ENCODE measurements at places on chromosomes 2 and 18.

DNA sequence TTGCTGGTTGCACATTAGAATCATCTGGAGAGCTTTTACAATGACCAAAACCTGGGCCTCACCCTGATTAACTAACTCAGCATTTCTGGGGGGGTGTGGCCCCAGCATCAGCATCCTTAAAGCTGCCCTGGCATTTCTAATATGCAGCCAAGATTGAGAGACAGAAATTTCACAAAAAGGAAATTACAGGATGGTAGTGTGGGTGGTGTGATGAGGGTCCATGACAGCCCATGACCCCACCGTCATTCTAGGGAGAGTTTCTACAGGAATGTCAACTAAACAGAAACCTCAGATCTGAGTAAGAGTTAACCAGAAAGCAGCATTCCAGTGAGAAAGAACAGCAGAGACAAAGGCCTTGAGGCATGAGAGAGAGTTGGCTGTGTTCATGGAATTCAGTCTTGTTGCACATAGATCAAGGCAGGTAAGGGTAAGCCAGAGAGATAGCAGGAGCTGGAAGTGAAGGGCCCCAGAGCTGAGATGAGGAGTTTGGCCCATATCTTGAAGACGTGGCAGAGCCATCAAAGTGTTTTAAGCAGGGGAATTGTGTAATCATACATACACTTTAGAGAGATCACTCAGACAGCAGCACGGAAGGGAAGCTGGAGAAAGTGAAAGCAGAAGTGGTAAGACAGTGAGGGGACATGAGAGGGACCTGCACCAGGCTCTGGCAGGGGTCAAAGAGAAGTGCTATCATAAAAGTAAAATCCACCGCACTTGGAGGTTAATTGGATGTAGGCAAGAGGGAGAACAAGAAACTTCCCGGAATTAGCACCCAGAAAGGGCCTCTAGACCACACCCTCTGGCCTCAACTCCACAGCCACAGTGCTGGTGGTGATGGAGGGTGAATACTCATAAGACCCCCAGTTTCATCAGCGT, 7.8 kb upstream of the TRABD2A start:
- peak; percentile 79 for DNase-seq

DNA sequence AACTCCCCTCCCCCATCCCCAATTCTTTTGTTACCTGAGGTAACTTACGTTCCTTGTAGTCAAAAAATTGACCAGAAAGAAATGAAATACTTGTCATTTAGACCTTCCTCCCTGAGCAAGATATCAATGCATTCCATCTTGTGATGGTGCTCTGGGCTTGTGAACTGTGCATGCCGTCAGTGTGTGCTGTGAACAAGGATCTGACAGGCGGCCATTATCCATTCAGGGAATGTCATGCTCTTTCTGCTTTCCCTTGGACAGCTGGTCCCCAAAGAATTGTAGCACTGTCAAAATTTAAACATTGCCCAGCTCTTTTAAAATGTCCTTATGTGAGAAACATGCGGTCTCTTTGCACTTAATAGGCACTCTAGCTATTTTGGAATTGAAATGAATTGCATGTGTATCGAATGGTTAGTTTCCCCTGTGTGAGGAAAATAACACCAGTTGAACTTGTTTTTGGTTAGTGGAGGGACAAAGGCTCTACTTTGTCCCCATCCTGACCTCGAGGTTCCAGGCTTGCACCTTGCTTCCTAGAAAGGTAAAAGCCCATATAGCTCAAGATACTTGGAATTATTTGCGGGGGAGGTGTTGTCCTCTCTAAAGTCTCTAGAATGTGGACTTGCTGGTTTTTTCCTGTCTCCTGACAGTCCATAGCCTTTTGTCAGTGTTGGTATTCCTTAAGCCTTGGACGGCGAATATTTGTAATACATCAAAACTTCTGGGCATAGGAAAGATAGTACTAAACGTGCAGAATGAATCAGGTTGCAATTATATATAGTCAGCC, 350.9 kb downstream of the NUP35 start:
- no peak for DNase-seq

DNA sequence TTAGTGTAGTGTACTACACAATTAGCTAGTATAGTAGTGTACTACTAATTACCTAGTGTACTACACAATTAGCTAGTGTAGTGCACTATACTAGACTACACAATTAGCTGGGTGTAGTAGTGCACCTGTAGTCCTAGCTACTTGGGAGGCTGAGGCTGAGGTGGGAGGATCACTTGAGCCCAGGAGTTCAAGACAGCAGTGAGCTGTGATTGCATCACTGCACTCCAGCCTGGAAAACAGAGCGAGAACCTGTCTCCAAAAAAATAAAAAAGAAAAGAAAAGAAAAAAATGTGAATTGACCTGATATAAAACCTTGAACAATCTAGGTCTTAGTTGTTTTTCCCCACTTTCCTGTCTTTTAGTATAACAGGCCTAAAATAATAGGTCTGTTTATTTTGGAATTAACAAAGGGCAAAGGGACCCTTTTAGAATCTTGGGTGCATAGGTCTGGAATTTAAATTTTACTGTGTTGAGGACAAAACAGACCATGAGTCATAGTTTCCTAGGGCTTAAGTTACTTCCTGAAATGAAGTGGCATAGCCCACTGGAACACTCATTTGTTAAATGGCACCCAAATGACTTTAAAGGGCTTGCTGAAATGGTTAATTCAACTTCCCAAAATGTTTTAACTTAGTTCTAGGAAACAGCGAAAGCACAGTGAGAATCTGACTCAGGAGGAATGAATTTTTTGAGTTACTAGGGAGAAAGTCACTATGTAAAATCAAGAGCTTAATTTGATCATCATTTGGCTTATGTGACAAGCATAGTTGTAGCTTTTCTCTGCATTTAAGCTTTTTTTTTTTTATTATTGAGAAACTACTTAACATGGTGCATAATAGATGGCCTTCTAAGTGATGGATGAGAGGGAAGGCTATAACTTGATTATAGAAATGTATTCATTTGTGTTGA, 50.7 kb upstream of the ARL5A start:
- peak; percentile 19 for DNase-seq

- DNase-seq: peak; percentile 57
Measured at GRCh38 chr18:36419900-36420531, 122.5 kb downstream of the FHOD3 start.

DNA sequence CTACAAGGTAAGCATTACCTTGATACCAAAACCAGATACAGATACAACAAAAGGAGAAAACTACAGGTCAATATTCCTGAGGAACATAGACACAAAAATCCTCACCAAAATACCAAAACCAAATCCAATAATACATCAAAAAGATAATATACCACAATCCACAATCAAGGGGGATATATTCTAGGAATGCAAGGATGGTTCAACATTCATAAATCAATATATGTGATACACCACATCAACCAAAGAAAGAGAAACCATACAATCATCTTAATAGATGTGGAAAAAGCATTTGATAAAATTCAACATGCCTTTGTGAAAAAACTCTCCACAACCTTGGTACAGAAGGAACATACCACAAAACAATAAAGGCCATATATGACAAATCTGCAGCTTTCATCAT, 28.4 kb downstream of the DNAH7 start:
- DNase-seq: no peak

- peak; percentile 81 for DNase-seq
Measured at GRCh38 chr2:152504618-152505017, 169.6 kb downstream of the FMNL2 start.

GRCh38 chr2:42566025-42566424, 2.4 kb upstream of the MTA3 start:
- no peak for DNase-seq

GRCh38 chr2:132824716-132825115, 154.7 kb upstream of the LYPD1 start:
- peak; percentile 72 for DNase-seq

GRCh38 chr2:144704709-144705095, 184.8 kb upstream of the ZEB2 start:
- no peak for DNase-seq

DNA sequence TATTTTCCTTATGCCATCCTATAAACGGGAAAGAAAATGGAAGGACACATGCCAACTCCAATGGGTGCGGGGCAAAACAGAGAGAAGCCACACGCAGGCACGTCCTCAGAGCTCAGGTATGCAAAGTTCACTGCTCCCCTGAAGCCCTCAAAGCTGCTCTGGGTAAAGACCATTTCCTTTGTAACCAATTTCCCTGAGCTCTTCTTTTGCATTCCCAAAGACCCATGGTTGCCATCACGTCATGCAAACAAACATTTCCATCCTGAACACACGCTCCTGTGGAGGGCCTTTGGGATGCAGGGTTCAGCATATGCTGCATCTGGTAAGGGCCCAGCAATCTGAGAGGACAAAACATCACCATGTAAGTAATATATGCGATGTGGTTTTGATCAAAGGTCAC, 69.4 kb downstream of the EMILIN2 start:
- no peak for DNase-seq

- peak; percentile 45 for DNase-seq
Measured at GRCh38 chr2:223959688-223960087, 2.4 kb downstream of the MRPL44 start.

GRCh38 chr2:239236808-239237205, 164.0 kb downstream of the HDAC4 start:
- DNase-seq: no peak

- peak; percentile 37 for DNase-seq
Measured at GRCh38 chr18:59008302-59008974, 131.2 kb upstream of the SEC11C start.

DNA sequence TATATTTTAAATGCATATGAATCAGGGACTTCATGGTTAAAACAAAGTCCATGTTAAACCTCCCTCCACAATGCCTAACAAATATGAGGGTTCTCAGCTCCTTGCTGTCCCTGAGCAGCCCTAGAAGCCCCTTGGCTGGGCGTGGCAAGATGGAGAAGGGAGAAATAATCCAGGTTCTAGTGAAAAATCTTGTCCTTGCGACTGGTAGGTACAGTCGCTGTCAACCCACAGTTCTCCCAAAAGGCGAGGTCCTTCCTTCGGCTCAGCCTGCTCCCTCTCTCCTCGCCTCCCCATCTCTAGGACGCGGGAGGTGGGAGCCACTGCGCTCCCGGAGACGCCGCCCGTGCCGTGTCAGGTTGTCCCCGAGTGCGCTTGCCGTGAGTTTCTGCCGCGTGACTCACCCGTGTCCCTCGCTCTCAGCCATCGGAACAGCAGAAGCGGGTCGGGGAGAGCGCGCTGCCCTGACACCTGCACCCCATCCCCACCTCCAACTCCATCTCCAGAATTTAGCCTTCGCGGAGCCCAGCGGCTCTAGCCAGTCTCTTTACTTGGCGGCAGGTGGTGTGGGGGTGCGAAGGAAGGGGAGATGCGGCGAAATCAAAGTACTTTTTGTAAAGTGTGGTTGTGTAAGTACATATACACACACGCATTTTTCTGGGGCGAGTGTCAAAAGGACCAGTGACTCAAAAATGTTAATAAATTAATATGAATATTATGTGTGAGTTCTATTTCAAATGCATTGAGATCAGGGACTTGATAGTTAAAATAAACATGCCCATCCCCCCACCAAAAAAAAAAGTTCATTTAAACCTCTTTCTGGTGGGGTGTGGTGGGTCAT, 65.1 kb upstream of the TMEM17 start:
- peak; percentile 27 for DNase-seq

DNA sequence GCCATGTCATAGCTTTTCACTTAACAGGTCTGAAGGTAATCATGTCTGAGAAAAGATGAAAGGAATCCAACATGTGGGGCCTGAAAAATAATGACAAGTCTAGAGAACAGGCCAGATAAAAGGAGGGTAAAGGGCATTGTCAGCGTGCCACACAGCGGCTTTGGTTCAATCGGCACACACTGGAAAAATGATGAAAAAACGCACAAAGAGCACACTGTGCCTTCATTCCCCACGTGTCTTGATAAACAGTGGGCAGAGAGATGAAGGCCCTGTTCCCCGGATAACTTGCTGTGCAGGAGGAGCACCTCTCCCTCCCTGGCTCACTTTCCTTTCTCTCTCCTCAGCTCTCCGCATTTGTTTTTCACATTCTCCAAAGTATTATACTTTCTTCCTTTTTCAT, 766.3 kb downstream of the TDRD15 start:
- no peak for DNase-seq

- DNase-seq: no peak
Measured at GRCh38 chr18:39454866-39455265, 1889.3 kb upstream of the CELF4 start.

DNA sequence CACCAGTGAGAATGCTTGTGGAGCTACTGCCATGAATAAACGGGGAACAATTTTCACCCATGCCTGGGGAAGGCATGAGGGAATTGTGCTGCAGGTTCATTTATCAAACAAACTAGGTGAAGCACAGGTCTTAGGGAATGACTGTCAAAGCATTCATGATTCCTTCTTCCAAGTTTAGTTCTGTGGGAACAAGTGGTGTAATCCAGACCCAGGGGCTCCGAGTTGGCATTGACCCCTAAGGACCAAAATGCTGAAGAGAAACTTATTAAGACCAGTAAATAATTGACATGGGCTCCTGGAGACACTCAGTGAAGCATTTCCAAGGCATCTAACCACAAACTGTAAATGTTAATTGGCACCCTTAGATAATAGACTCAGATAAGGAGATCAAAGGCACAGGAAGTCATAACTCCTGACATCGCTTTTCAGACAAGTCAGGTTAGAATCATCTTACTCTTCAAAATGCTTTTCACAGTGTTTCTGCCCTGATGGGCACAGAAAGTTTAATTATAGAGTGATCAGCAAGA, 96.9 kb downstream of the SPP2 start:
- DNase-seq: peak; percentile 62

DNA sequence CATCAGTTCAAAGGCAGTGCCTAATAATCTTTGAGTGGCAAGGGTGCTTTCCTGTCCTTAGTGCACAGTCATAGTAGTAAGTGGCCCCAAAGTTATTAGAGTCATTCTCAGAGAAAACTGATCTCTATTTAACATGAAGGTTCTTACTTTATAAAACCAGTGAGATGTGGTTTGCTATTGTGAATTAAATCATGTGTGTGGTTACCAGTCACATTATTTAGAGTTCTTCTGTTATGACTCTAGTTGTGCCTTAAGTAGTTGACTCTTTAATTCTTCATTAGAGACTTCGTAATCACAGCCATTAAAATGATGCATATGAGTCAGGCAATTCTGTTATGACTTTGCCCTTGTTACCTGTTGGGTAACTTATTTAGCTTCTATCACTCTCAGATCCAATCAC, 1392.9 kb upstream of the ACVR2A start:
- DNase-seq: no peak

GRCh38 chr2:85156153-85156552, 23.0 kb downstream of the TCF7L1 start:
- DNase-seq: peak; percentile 82

DNA sequence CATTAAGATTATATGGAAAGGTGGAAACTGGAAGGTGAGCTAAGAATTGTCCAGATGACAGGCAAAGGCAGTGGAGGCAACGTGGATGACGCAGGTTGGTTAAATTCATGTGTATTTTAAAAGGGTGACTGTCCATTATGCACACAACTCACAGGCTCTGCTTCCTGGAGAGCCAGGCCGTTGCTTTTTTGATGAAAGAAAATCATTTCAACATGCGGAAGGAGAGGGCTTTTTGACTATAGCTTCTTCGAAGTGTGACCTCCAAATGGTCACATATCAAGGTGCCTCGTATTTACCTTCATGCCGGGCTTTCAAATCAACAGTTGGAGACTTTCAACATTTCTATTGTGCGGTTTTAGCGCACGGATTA, 126.7 kb downstream of the MYCN start:
- no peak for DNase-seq
